ENCODE measurements at places on chromosomes 3 and 15.

DNA sequence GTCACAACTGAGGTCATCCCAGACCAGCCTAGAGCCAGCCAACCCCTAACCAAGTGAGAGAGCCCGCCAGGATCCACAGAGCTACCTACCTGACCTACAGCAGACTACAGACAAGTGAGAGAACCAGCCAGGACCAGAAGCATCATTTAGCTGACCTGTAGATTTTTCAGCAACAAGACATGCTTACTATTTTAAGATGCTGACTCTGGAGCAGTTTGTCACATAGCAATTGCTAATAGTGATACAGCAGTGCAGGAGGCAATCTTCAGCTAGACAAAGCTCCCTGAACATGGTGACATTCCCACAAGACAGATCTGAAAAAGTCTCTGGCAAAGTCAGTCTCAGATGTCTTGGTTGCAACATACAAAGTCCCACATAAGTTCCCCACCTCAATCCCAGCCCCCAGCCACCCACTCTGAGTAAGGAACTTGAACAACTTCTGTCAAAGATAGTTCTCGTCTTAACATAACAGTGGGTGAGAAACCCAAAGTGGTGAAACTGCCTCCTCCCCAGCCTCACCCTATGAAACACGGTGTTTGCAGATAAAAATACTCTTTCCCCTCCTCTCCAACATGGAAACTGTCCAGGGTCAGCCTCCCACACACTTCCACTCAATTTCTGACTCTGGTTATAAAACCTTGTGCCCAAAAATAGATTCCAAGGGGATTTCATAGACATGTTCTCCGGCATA is 120.3 kb upstream of the SLC6A11 start:
- no peak for DNase-seq

DNA sequence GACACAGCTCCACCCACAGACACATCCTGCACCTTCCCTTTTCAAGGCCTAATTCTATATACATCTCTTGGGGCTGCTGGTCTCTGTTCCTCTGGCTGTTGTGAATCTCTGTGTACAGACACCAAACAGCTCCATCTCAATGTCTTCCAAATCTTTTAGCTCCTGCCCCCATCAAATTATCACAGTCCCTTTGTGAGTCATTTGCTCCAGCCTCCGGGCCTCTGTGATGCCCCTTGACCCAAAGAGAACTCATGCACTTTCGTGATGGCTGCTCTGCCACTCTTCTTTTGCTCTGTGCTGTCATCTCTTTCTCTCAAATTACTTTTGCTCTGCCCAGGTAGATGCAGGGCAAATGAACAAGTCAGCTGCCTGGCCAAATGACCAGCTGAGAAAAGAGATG is 369.0 kb upstream of the CDIN1 start:
- DNase-seq: no peak

- DNase-seq: no peak
Observed at GRCh38 chr3:112086076-112086854, at the start of gene C3orf52. TSS of gene C3orf52 (plus strand) at chr3:112086389. CDS start at chr3:112086408, 19 bp downstream.

DNA sequence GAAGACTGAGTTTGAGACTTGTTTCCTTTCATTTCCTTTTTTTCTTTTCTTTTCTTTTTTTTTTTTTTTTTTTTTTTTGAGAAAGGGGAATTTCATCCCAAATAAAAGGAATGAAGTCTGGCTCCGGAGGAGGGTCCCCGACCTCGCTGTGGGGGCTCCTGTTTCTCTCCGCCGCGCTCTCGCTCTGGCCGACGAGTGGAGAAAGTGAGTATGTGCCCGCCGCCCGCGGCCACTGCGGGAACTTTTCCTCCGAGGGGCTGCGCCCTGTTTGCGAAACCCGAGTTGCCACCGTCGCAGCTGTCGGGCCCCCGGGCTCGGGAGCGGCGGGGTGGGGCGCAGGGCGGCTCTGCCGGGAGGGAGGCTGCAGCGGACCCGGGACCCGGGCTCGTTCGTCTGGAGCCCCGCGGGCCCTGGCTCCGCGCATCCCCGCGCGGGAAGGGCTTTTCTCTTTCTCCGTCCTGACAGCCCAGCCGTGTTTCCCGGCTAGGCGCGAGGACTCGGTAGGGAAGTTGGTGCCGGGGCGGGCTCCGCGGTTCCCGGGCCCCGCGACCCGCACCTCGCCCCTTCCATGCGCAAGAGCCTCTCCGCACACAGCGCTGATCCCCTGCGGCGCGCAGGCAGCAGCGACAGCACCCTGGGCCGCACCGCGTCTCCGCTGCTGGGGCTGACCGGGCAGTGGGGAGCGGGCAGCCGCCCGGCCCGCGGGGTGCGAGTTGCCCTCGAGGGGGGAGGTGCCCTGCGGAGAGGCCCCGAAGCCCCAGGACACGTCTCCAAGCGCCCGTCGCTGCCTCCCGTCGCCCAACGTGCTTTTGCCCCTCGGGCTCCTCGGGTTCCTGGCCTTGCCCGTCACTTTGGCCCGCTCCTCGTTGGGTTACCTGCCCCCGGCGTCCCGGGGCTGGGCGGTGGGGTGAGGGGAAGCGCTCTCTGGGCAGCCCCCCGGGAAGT is 1.4 kb downstream of the IGF1R start:
- DNase-seq: no peak

- no peak for DNase-seq
Observed at GRCh38 chr3:63809607-63810006, 9.5 kb upstream of the C3orf49 start.

DNA sequence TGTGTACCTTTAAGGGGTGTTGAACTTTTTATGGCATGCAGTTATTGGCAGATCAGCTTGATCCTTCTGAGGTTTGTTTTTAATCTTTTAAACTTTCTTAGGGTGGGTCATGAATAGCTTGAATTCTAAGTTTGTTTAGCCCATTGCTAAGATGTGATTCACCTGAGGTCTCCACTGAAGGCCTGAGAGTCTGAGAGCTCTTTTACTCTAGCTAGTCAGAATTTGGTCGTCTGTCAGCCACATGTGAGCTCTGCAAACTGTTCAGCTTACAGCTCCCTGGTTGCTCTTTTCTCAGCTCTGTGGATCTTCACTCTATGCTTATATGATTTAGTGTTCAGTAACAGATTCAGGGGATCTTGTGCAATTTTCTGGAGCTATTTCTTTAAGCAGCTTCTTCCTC is 161.3 kb downstream of the ABHD5 start:
- no peak for DNase-seq

GRCh38 chr15:96170979-96171739 is 159.3 kb upstream of the NR2F2 start:
- DNase-seq: no peak

- DNase-seq: no peak
Observed at GRCh38 chr15:42759093-42759492, 22.2 kb upstream of the CDAN1 start.

DNA sequence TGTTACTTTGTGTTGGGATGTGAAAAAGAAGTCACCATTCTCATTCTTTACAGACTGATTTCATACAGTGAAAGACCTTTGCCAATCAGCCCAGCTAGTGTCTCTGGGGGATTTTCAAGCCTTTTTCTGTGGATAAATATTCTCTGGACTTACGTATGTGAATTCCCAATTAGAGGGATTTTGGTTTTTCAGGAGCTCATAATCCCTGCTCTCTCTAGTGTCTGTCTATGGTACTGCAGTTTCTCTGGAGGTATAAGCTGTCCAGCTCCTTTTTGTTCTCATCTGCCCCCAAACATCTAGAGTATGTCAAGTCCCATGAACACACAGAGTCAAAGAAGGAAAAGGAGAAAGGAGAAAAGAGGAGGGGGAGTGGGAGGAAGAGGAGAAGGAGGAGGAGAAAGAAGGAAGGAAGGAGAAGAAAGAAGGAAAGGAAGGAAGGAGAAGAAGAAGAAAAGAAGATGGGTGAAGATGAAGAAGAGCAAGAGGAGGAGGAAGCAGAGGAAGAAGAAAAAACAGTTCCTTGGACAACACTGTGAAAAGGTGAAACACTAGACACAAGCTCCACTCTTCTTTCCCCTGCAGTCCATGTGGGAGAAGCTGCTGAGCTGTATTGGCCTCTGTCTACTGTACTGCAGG is 218.6 kb downstream of the GREM1 start:
- DNase-seq: no peak

GRCh38 chr3:145869958-145870357 is 291.0 kb downstream of the PLOD2 start:
- no peak for DNase-seq

- no peak for DNase-seq
Observed at GRCh38 chr3:15387171-15387581, 40.2 kb downstream of the METTL6 start.

DNA sequence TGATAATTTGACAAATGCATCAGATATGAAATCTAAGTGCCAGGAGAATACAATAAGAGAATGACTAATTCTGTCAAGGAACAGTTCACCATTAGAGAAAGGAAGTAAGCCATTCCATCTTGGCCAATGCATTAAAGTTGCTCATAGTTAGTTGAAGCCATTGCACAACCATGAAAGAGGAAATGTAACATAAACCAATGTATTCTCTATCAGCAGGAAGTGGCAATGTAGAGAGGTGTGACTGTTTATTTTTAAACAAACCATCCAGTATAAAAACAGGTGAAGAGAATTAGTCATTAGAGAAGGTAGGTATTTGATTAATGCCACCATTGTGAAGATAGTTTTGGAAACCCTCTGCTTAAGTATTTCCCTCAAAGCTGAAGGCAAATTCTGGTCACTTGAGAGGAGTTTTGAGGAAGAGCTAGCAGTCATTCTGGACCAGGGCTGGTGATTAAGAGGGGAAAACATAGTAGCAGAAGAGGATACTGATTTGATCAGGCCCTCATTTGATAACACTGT is 10.7 kb upstream of the ANXA2 start:
- no peak for DNase-seq

DNA sequence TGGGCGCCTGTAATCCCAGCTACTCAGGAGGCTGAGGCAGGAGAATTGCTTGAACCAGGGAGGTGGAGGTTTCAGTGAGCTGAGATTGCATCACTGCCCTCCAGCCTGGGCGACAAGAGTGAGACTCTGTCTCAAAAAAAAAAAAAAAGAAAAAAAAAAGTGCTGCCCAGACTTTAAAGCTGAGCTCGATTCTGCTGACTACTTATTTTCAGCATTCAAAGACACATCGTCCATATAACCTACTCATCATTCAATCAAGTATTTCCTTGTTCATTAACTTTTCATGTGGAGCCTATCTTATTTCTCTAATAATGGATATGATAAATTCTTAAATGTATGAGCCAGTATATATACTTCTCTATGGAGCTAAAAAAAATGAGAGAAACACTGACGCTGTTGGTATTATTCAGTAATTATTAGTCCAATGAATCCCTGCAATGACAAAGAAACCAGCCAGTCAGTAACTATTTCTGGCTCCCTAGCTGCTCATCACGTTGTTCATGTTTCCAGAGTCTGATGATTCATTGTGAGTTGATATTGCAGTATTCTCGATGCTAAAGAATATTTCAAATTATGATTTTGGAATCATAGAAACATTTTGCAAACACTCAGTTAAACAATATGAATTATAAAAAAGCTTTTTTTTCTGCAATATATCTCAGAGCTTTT is 111.9 kb downstream of the RAP2B start:
- no peak for DNase-seq

DNA sequence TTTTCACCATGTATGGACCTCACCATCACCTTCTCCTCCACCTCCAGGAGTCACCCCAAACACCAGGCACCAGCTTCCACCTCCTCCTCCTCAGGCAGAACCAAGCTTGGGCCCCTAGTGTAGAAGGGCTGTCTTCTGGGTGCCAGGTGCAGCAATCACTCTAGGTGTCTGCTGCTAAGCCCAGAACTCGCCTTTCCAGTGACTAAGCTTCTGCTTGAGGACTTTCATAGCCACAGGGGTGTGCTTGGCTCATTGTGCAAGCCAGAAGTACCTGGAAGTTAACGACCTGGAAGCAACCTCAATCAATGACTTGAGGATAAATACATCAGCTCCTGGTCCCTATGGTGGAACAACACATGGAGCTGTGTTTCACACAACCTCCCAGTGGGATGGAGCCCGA is 49.8 kb upstream of the PXYLP1 start:
- DNase-seq: no peak

DNA sequence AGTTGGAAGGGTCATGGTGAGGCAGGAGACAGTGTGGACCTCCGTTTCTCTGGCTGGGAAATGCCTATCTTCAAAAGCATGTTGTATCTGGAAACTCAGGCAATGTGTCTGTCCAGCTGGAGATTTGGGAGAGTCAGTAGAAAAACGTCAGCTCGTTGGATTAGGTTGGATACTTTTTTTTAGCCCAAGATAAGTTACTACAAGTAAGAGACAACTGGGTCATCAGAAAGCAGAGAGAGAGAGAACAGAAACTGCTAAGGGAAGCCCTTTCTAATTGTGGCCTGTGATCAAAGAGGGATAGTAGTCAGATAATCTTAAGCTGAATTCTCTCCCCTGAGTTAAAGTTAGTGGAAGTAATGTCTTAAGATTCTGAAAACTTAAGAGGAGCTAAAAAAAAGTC is 78.9 kb upstream of the ZNF280D start:
- DNase-seq: no peak

DNA sequence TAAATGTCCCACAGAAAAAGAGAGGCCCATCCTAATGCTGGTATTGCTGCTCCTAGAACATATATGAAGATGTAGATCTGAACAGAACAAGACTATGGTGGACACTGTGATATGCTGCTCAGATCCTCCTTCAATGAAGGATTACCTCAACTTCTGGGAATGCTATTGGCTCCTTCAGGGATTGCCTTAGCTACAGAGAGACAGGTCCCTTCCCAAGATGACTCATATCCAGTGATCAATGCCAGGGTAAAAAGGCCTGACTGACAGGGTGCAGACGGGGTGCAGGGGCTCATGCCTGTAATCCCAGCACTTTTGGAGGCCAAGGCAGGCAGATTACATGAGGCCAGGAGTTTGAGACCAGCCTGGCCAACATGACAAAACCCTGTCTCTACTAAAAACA is 20.5 kb upstream of the STAG1 start:
- DNase-seq: no peak

DNA sequence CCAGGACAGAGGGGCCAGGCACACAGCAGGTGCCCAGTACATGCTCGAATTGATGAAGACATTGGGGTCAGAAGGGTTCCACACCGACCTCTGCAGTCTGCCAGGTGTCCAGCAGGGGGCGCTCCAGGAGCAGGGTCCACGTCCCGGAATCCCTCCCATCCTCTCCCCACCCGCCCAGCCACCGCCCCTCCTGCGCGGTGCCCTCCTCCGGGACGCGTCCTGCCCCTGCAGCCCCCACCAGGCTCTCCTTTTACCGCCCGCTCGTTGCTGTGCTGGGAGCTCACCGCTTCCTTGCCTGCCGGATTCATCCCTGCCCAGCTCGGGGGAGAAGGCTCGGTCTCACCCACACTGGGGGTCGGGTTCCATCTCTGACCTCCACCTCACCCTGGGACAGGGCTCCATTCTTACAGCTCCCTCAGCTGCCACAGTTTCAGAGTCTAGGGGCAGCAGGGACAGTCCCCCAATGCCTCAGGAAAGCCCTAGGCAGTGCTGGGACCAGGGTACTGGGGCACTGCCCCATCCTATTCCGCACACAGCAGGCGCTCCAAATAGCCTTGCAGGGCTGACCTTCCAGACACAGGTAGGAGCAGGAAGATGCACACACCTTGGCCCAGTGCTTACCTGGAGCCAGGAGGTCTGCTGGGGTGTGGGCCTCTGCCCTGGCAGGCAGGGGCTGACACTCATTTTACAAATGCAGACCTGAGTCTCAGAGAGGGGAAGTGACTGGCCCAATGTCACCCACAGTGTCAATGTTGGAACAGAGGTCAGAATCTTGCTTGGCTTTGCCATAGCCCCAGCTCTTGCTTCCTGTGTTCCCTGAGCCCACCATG is 31.0 kb downstream of the GRIP2 start:
- no peak for DNase-seq

Measured in NCI-H1417 treated with DMSO at 0.1 percent for 48 hours (cell line).